GM12878 (cell line): ENCODE measurements at places on chromosomes 6 and 20.
A peak's percentile ranks its signal among the peaks of the same experiment; 100 is the strongest.

DNA sequence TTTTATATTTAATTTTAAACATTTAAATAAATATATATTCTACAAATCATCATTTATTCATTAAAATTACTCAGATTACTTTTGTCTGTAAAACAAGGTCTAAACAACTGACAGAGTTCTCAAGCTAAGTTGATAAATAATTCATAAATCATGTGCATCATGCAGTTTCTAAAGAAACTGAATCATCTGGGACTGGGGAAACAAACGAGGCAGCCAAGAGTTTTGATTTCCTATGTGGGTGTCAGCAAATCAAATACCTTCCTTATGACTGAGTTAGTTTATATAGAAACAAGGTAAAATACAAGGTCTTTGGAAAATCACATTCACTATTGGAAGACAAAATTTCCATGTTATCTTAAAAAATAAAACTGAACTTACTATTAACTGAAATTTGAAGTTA lies 149.9 kb upstream of the BEND6 start:
- DNase-seq, result no peak

- no peak for DNase-seq
Measured at GRCh38 chr20:19993958-19994669, 23.0 kb upstream of the NAA20 start.

DNA sequence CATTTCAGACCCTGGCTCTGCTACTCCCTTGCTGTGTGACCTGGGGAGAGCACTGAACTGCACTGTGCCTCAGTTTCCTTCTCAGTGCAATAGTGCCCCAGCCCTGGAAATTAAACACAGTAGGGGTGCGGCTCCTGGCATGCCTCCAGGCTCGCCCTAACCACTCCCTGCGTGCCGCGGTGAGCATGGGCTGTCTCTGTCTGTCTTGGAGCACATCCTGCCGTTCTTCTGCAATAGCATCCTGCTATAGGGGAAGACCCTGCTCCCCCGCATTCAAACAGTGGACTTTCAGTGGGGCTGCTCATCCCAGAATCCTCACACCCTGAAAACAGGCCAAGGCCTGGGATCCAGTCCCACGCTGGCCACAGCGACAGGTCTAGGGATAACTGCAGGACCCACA lies 129.5 kb downstream of the FOXC1 start:
- no peak for DNase-seq

DNA sequence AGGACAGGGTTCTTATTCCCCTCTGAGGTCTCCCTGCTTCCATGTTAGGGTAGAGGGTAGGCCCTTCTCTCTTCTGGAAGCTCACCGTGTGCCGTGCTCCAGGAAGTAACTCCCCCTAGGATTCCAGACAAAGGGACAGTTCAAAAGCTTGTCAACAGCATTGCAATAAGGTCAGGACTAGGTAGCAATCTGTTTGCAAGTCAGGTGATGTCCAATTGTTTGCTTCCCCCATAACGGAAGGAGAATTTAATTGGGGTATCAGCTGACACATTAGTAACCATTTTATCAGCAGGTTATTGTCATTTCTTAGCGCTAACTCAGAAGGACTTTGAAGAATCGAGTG lies 41.9 kb downstream of the SYNJ2 start:
- DNase-seq, result no peak

GRCh38 chr6:151025076-151025475 lies 159.6 kb downstream of the MTHFD1L start:
- no peak for DNase-seq

- DNase-seq, result no peak
Measured at GRCh38 chr20:22408521-22409402, 175.6 kb downstream of the FOXA2 start.

DNA sequence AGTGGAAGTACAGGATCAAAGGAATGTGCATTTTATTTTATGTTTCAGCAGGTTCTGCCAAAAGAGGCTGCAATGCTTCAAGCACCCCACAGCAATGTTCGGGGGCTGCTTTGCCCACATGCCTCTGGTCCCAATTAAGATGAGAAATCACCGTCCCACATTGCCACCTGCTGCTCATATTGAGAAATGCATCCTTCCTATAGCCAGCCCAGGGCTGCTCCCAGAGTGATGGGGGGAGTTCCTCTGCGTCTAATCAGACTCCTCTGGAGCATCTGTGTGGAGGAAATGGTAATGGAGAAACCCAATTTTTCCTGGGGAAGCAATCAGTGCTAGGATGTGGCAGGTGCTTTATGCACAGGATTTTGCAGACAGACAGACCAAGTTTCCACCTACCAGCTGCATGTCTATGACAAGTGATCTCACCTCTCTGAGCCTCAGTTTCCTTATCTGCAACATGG lies 33.7 kb downstream of the PTGIS start:
- peak; percentile 19 for DNase-seq

- no peak for DNase-seq
Measured at GRCh38 chr20:2004171-2004570, 10.3 kb upstream of the PDYN start.

GRCh38 chr6:18387061-18387721 lies at the start of gene RNF144B:
TSS of gene RNF144B (plus strand) at chr6:18387350. CDS start at chr6:18399535, 12,185 bp downstream.
- DNase-seq, result peak; percentile 13

- DNase-seq, result no peak
Measured at GRCh38 chr6:36052097-36052496, 24.5 kb downstream of the MAPK14 start.

DNA sequence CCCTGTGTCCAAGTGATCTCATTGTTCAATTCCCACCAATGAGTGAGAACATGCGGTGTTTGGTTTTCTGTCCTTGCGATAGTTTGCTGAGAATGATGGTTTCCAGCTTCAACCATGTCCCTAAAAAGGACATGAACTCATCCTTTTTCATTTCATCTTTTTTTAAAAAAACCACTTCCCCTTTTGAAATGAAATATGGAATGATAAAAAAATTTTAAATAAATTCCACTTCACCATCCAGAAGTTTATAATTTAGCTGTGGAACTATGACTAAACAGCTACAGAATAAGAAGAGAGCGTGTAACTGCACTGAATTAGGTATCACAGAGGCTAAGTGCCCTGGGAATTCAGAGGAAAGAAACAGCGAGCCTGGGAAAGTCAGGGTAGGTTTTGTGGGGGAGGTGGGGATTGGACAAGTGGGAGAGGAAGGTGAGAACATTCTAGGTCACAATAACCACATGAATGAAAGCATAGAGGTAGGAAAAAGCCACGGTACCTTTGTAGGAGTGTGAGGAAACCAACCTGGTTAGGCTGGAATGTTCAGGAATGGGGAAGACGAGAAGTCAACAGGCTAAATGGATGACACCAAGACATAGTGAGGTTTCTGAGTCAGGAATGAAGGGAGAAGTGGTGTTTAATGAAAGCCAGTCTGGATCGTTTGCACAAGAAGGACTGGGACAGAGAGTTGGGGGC lies 11.0 kb downstream of the TRIM10 start:
- no peak for DNase-seq

- DNase-seq, result no peak
Measured at GRCh38 chr20:60192326-60192725, 234.1 kb downstream of the CDH26 start.

- no peak for DNase-seq
Measured at GRCh38 chr6:45990162-45990561, 25.5 kb downstream of the CLIC5 start.
